ENCODE measurements at places on chromosomes 2 and 18.

- DNase-seq, result peak; percentile 96
Observed at GRCh38 chr2:188291617-188292347, at the start of gene GULP1. TSS of gene GULP1 (plus strand) at chr2:188291874. CDS start at chr2:188477703, 185,829 bp downstream.

- DNase-seq, result no peak
Observed at GRCh38 chr2:162521871-162522650, 178.1 kb downstream of the GCA start.

DNA sequence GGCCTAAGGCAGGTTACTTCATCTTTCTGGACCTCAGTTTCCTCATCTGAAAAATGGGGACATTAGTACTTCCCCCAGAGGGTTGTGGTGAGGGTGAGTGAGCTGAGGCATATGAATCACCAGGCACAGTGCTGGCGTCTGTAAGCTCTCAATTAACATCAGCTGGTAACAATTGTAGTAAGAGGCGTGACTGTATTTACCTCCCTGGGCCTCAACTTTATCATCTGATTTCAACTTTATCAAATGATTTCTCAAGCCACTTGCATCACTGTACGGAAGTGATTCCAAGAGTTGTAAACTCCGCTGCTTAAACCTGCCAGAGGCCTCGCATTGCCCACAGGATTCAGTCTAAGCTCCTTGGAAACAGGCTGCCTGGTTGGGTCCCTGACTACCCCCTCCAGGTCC lies 53.6 kb upstream of the PKDCC start:
- DNase-seq, result peak; percentile 7

GRCh38 chr18:37266290-37266689 lies 299.3 kb downstream of the CELF4 start:
- no peak for DNase-seq

DNA sequence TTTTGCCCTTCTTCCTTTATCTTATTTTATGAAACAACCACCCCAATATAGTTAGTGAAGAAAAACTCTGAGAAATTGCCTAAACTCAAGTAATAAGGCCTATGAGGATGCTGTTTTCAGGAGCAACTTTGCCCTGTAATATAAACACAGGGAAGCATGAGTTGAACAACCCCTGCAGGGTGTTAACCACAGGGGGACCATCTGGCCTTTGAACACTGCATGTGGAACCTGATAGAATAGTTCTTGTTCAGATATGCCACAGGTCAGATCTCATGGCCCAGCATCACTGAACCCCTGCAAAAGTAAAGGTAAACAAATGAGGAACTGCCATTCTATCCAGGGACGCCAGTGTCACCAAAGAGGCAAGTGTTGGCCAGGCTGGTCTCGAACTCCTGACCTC lies 82.6 kb downstream of the MAPK4 start:
- no peak for DNase-seq

DNA sequence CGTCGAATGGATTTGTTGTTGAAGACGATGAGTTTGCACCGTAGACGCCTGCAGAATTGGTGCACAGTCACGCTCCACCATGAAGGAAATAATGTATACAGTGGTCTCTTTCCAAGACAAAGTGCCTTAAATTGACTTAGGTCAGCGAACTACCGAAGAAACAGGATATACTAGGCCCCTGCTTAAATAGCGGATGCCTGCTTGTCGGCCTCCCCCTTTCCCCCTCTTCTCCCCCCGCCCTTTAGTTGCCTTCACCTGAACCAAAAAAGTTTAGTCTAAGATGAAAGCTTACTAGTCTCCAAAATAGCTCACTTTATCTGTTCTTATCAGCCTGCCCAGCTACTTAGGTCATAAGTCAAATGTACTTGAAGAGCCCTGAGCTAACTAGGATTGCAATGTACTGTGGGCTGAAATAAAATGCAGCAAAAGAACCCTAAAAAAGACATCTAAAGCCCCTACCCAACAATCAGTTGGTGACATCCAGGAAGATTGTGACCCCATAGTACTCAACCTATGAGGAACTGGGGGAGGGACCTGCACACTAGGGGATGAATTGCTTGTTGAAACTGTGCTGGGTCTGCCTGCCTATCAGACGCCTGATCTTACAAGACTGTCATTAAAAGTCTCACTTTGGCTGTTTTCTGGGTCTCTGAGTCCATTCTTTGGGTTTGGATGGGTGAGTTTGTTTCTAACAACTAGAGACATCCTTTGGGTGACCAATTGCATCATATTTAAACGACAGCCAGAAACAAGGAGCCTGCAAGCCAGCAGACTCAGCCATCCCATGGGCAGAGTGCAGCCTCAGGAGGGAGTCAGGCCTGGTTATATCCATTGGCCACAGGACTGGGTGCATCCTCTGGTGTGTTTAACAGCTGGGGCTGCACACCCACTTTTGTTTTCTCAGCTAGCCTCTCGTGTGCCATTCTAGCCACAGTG lies 14.5 kb downstream of the ACOXL start:
- no peak for DNase-seq

DNA sequence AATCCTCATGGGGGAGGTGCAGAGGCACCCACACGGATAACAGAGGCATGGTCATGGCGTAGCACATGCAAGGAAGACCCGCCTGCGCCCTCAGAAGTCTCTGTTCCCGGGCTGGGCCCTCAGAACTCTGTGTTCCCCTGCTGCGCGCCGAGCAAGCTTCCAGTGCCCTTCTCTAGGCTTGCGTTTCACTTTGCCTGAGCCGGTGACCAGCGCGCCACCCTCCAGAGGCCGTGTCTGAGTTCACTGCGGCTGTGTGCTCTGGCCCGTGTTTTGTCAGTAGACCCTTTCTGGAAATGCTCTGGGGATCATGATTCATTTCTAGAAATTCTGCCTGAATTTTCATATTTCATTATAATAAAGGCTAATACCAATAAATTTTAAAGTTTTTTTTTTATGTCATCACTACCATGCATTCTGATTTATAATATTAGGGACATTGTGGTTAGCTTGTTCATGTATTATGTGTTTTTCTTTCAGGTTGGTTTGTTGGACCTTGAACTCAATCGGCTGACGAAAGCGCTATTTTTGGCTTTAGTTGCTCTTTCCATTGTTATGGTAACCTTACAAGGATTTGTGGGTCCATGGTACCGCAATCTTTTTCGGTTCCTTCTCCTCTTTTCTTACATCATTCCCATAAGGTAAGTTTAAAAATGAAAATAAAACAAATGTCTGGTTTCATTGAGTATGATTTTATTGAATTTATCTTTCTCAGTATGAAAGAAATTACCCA lies 142.7 kb upstream of the NFATC1 start:
- DNase-seq, result no peak

GRCh38 chr2:204713211-204713610 lies 167.9 kb downstream of the PARD3B start:
- no peak for DNase-seq

DNA sequence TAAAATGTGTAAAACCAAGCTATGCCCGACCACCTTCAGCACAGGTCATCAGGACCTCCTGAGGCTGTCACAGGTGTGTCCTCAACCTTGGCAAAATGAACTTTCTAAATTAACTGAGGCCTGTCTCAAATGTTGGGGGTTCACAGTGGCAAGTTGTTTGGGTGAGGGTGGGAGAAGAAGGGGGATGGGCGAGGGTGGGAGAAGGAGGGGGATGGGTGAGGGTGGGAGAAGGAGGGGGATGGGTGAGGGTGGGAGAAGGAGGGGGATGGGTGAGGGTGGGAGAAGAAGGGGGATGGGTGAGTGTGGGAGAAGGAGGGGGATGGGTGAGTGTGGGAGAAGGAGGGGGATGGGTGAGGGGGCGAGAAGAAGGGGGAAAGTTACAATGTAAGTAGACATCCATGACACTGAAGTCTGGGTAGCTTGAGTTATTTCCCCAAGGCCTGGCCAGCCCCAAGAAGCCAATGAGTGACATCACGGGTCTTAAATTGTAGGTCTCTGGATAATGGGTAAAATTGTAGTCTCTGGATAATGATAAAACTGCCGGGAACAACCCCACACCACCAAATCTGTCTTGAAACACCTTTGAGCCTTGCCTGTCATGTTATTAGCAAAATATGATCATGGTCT lies 56.3 kb downstream of the TIMM21 start:
- DNase-seq, result no peak

DNA sequence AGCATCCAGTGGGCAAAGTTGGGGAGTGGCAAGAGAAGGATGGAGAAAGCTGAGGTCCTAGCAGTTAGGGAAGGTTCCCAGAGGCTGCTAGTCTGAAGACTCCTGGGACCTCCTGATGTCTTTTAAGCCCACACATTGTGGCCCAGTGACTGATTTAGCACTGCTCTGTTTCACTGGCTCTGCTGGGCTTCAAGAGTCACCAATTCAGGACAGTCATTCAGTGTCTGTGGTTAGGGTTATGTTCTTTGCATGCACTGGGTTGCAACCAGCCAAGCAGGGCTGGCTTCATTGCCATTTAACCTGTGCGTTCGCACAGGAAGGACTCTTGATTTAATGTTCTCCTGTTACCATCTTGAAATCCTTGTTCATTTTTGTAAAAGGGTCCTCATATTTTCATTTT lies 199.2 kb downstream of the ICOS start:
- no peak for DNase-seq

GRCh38 chr2:118738106-118738505 lies 109.3 kb downstream of the EN1 start:
- DNase-seq, result no peak

- no peak for DNase-seq
Observed at GRCh38 chr2:68730828-68731227, 3.8 kb upstream of the ARHGAP25 start.

DNA sequence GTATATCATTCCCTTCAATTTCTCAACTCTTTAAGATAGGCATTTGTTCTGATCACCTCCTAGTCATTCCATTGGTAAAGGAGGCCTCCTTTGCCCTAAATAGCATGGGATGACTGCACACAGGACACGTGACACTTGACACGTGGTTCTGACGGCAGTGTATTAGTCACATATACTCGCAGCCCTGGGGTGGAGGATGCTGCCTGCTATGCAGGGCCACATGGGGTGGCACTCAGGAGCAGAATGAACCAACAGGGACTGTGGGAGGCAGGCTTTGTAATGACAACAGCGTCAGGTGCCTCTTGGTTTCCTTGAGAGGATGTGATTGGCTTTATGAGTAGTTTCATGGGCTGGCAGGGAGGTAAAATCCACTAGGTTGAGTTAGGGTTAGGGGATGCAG lies 9.3 kb upstream of the KCNS3 start:
- no peak for DNase-seq

DNA sequence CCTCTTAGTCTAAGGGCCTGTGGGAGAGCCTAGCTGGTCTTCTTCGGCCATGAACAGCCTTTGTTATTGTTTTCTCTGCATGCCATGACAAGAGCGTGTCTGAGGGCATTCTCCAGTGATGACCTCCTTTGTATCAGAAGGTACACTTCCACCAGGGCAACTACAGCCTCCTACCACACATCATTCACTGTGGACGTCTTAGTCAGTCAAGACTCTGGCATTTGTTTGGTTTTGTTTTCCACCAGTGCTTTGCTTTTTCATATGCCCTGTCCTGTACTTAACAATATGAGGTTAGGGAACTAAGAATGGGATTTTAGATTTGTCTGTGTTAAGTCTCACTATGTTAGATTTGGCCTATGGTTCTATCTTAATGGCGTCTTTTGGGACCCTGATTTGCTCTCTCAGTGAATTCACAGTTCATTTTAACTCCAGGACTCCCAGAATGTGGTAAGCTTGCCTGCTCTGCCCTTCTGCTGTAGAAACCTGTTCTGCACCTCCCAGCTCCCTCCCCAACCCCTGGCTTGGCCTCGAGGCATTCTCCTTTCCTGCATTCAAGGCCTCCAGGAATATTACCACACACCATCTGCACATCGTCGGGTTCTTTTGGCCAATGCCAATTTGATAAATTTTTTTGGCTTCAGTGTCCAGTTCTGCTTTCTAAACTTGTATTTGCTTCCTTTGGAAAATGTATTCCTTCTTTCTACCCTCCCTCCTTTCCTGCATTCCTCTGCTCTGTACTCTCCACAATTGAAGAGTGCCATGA lies 42.8 kb upstream of the IL1R1 start:
- DNase-seq, result no peak

- DNase-seq, result no peak
Observed at GRCh38 chr2:42914314-42914713, 121.9 kb upstream of the HAAO start.

DNA sequence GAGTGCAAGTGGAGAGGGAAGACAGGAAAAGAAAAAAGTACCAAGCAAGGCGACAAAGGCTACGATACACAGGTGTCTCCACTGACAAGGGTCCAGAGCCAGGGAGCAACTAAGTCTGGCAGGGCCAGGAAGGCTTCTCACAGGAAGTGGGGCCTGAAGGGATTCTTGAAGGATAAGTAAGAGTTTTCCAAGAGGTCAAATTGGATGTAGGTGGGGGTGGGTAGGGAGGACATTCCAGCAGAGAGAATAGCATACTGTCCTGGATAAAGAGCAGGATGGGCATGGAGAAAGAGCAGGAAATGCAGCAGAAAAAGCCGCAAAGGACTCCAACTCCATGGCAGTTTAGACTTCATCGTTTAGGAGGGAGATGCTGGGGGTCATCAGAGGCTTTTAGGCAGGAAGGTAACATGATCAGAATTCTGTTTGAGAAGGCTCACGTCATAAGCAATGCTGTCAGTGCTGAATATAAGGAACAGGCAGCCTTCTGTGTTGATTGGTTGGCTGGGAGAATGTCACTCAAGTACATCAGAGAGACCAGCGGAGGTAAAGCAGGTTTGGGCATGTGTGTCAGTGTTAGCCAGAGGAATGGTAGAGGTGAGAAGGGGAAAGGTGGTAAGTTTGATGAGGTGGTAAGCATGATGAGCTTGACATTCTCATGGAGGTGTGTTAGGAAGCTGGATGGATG lies 35.1 kb downstream of the ARHGAP25 start:
- DNase-seq, result no peak

DNA sequence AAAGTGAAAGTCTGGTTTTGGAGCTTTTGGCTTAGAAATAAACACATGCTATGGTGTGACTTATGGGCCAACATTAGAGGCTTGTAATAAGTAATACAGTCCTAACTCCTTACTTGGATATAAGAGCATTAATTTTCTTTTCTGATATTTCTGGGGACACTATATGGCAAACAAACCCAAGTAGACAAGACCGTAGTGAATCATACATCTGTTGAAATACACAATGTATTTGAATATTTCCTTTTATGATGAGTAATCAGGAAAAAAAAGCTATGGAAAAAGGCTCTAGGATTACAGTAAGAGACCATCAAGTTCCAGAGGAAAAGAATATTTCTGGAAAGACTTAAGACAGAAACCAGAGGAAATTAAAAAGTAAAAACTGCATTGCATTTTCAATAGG lies 146.0 kb upstream of the CYP26B1 start:
- DNase-seq, result no peak

GRCh38 chr2:98656800-98657199 lies 48.4 kb downstream of the UNC50 start:
- no peak for DNase-seq

DNA sequence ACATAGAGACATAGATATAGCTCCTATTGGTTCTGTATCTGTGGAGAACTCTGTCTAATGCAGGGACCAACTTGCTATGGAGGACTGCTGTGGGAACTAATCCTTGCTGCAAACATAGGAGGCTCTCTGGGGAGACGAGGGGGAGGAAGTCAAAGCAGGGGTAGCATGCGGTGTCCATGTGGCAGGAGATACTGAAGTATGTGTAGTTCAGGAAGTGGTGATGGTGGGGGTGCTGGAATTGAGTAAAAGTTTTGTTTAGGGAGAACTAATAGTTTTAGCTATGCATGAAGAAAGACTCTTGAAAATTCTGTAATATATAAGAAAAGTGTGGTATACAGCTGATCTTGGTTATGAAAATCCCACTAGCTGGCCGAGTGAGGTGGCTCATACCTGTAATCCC lies 62.0 kb downstream of the ANKRD44 start:
- no peak for DNase-seq

GRCh38 chr2:65382323-65382722 lies 50.1 kb downstream of the SPRED2 start:
- DNase-seq, result no peak

- DNase-seq, result no peak
Observed at GRCh38 chr2:95179451-95179850, 13.8 kb downstream of the ZNF2 start.

All from right kidney (tissue), 9 donors.